ENCODE measurements at places on chromosomes 4 and X.

DNA sequence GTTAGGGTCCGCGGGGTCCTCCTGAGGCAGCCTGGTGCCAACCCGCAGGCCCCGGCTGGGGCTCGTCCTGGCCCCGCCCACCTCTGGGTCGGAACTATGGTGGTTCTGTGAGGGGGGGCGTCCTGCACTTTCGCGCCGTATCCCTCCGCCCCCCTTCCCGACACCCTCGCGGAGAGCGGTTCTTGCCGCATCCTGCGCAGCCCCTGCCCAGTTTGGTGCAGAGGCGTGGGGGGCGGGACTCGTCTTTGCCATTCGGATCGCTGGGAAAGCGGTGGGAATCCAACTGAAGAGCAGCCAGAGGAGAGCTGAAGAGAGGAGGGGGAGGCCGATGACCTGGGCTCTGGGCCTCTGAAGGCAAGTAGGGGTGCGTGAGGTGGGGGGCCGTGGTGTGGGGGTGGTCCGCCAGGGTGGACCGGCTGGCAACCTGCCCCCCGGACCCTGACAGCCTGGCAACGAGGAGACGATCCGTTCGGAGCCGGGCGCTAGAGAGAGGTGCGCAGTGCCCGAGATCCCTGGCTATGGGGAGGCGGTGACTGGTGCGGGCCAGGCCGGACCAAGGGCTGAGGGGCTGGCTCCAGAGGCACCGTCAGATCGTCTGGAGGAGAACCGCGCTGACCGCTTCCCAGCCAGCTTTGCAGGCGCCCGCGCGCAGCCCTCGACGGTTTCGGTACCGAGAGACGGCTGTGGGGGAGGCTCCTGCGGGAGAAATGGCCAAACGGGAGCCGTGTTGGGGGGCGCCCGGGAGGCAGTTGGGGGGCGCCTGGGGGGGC lies at the start of gene GPRASP1:
TSS of gene GPRASP1 (plus strand) at position 242 of the 770 bp plus-strand sequence. CDS start 2,431 bp downstream, outside the sequence.
- peak; percentile 40 for DNase-seq

GRCh38 chrX:114619874-114620273 lies 36.0 kb downstream of the HTR2C start:
- no peak for DNase-seq

DNA sequence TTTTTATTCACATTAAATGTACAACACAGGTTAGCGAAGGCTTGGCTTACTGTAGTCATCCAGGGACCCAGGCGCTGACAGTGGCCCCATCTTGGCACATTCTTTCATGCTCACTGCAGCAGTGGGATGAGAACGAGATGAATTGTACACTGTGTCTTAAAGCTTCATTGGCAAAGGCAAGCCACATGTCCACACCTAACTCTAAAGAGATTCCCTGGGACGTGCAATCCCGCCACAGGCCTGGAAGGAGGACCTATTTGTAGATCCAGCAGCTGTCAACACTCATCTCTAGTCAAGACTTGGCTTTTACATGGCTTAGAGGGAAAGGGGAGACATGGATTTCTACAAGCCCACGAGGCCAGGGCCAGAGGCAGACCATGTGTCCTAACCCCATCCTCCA lies 16.1 kb upstream of the CXCR3 start:
- no peak for DNase-seq

DNA sequence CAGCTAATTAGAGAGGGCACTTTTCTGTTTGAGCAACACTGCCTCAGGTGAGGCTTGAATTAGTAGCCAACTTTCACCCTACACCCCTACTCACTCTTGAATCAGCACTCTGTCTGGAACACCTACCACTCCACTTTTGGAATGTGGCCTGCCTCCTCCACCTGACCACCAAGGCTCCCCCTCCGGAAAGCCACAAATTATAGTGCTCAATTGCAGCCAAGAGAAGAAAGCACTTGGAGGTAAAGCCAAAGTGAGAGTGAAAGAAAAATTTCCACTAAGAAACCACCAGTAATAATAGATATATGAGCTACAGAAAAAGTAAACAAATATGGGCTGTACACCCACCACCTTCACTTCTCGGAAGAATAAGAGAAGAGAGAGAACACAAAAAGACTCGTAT lies 41.1 kb downstream of the PPP3CA start:
- DNase-seq, result peak; percentile 26

DNA sequence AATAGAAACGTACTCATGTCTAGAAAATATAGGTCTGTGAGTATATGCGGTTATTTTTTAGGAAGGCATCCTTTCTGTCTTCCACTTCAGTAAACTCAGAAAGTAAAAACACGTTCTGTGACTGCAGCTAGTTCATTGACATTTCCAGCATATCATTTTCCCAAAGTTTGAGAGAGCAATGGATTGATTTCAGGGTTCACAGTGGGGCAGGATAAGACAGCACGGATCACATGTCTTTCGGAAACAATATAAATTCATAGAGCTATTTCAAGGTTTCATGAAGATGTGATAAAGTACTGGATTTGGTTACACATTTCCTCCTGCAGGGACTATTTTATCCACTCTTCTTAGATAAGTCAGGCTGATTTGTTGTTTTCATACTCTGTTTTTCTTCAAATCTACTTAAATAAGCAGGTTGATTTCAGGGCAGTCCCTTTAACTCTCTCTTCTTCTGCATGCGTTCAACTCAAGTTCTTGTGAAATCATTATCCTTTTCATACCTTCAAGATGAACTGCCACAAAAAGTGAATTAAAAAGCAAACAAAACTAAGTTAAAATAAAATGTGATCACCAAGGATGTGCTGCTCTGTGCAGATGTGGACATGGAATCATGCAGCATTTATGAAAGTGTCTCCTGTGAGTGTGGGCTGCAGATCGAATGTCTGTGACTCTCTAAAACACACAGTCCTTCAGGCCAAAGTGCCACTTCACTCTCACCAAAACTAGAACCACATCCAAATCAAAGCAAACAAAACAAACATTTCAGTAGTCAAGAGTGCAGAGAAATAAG lies 187.7 kb downstream of the UNC5C start:
- no peak for DNase-seq

GRCh38 chr4:46993075-46994006 lies at the start of gene GABRA4:
Gene GABRA4, minus strand, starts transcription at chr4:46993581. Its CDS starts 157 bp downstream, at chr4:46993424.
- DNase-seq, result peak; percentile 4

- no peak for DNase-seq
These were observed 124.0 kb downstream of the KIT start for GRCh38 chr4:54781756-54782155.

GRCh38 chr4:30760551-30760950 lies 40.4 kb downstream of the PCDH7 start:
- DNase-seq, result no peak

- no peak for DNase-seq
These were observed 1.6 kb upstream of the PDGFRA start for GRCh38 chr4:54227256-54228055.

DNA sequence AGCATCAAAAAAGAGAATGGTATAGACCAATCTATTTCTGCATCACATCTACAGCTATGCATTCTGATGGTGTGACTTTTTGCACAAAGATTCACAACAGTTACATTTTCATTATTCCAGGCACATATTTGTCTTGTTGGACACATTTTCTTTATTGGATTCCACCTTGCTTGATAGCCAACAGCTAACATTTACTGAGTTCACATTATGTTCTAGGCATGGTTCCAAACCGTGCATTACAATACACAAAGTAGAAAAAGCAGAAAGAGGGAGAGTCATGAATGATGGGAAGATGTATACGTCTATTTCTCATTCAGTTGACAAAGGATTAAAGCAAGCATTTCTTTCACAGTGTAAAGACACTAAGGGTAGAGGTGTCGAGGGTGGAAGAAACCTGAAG lies 22.9 kb upstream of the CLGN start:
- no peak for DNase-seq

- DNase-seq, result no peak
These were observed 1026.8 kb downstream of the STPG2 start for GRCh38 chr4:97116511-97116910.

GRCh38 chr4:113846433-113846832 lies 84.9 kb upstream of the CAMK2D start:
- DNase-seq, result no peak

DNA sequence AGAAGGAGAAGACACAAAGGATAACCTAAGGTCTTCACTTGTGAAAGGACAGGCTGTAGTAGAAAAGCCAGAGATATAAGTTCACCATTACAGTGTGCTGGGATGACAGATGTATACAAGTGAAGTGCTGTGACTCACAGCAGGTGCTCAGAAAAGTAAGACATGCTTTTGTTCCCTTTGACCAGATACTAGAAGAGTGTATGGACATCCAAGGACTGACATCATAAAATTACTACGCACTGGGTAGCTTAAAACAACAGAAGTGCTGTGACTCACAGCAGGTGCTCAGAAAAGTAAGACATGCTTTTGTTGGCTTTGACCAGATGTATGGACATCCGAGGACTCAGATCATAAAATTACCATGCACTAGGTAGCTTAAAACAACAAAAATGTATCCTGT lies 61.6 kb upstream of the BTC start:
- no peak for DNase-seq

DNA sequence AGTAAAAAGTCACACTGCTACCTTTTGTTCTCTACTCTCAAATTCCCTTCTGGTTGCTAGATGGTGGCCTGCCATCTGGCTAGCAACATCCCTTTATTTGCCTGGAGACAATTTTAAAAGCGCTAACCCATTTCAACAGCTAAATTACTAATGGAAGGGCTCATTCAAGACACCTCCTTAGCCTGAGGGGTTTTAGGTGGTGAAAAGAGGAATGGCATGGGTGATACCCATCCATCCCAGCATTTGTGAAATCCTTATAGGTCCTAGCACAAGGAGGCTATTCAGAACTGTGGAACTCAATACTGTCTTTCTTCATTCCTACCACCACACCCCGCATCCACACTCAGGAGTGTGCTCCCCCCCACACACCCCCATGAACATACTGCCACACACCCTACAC lies 33.5 kb downstream of the ARHGEF9 start:
- no peak for DNase-seq

DNA sequence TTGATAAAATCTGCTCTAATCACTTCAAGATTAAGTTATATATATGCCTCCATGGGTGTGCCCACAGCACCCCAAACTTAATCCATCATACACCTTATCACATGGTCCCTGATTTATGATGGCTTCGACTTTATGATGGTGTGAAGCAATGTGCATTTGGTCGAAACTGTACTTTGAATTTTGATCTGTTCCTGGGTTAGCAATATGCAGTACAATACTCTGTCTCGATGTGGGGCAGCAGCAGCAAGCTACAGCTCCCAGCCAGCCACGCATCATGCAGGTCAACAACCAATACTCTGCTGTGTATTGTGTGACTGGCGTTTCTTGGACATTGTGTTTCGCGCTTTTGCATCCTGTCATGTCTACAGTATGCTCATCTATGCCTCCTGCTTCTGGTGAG lies 62.6 kb downstream of the MCUB start:
- no peak for DNase-seq

DNA sequence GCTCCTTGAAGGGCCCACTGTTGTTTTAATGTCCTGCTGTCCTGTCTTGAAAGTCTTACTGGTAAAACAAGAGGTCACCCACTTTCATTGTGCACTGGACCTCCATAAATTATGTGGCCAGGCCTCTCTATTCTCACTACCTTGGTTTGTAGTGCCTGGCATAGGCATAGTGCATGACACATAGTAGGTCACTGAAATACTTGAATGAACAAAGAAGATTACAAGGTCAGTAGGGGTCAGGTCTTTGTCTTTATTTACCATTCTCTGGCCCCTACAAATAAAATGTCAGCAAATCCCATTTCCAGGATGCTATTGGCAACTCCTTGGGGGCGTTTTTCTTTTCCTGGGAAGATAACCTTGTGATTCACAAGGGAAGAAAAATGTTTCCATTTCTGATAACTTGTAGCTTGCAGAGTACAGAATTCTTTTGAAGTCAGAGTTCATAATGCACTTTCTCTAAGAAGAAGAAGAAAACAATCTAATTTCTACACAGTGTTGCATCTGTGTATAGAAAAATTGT lies 1.4 kb downstream of the PGM2 start:
- no peak for DNase-seq

- no peak for DNase-seq
These were observed 240.4 kb upstream of the TET2 start for GRCh38 chr4:104906276-104906675.

DNA sequence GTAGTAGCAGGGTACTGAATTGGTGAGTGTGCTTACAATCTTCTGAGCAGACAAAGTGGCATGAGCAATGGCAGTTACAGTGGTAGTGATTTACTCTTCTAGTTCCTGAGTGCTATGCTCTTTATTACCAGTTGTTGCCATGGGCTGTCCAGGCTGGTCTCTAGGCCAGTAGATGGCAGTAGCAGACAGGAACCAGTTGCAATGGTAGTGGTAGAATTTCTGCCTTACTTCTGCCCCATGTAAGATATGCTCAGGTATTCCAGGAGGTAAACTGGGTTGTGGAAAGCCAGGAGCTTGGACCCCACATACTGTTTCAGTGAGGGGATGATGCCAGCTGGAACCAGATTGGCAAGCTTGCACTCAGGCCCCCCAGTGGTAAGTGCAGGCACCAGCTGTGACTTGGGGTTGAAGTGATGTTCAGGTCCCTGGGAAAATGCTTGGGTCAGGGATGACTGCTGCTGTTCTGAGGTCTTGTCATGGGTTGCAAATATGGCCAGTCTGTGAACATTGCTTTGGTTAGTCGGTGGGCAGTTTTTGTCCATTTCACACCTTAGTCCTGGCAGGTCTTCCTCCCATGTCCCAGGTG lies 63.0 kb upstream of the ZXDB start:
- DNase-seq, result peak; percentile 0

DNA sequence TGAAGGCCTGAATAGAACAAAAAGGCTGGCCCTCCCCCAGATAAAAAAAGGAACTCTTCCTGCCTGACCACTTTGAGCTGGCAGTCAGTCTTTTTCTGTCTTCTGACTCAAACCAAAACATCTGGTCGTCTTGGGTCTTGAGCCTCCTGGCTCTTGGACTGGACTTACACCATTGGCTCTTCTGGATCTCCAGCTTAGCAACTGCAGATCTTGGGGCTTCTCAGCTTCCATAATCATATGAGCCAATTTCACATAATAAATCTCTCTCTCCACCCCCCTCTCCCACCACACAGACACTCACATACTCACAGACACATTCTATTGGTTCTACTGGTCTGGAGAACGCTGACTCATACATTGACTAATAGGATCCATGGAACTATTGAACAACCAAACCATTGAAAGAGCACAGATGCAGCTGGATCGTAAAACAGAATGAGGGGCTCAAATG lies 15.6 kb upstream of the CWH43 start:
- no peak for DNase-seq

- DNase-seq, result no peak
These were observed 456.3 kb downstream of the PDGFC start for GRCh38 chr4:156515295-156515694.

DNA sequence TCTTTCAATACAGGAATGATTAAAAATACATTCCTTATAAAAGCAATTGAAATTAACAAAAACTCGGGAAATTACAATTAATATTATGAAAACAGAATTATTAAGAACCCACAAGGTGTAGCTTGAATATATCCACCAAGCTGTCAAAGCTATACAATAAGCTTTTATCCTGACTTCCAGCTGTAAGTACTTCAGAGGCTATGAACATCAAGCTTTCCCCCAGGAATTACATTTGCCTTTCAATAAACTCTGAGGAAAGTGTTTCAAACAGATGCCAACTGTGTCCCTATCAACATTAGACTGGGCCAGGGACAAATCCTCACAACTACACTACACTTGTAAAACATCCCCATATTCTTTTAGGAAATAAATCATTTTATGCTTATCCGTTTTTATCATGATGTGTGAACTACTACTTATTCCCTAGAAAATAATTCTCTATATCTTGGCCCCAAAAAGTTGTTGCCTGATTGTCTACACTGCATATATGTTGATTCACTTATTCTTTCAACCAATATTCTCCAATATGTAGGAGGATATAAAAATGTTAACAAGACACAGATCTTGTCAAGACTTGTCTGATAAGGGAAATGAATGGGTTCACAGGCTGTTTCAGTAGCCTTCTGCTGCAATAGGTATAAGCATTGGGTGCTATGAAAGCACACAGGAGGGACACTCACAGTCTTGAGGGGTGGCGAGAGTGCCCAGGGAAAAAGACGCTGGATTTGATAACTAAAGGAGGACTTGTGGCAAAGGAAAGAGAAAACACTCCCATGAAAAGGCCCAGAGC lies 494.1 kb downstream of the CENPC start:
- no peak for DNase-seq

All from activated naive CD8-positive, alpha-beta T cell treated with anti-CD3 and anti-CD28 coated beads for 36 hours (primary cell).